ENCODE measurements at places on chromosomes 13 and 19.

DNA sequence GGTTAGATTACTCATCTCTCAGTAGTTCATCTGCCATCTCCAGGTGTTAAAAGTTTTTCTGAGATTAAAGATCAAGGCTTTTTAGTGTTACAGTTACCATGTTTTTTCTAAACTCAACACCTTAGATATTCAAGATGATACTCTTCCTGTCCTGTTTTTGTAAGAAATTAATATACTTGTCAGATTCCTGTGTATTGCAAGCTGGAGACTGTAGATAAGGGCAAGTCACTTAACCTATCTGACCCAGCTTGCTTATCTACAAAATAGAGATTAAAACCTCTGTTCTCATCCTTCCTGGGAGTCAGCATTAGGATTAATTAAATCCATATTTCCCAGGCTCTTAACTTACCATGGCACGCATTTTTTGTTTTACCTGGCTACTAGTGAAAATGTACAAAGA, 25.2 kb downstream of the SUGT1 start:
- DNase-seq = no peak

GRCh38 chr19:16249826-16250404, 52.2 kb downstream of the AP1M1 start:
- no peak for DNase-seq

DNA sequence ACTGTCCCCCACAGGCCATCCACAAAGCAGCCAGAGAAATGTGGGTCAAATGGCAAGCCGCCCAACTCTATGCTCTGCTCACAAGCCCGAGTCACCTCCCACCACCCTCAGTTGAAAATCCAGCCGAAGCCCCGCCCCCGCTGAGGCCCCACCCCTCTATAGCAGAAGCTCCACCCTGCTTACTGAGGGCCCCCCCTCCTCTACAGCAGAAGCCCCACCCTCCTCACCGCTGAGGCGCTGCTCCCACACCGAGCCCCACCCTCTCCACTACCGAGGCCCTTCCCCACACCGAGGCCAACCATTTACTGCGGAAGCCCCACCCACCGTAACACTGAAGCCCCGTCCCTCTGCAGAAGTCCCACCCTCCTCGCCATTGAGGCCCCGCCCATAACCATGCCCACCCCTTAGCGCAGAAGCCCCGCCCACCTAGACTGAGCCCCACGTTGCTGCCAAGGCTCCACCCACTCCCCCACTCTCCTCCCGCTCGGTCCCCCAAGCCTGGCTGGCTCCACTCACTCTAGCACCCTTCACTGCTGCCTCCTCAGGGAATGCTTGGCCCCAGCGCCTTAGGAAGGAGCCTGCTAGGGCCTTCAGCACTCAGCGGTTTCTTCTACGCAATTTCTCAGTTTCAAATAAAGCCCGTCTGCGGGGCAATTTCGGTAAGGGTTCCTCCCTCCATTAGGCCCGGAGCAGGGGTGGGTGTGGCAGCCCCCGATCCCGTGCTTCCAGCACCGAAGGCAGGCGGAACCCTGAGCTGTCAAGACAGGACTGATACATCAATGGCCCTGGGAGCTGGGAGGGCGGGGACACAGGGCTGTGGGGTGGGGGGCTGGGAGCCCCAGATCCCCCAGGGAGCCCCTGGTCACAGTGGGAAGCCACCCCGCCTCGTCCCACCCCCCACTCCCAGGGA, 9.0 kb upstream of the MYDGF start:
- peak; percentile 41 for DNase-seq

DNA sequence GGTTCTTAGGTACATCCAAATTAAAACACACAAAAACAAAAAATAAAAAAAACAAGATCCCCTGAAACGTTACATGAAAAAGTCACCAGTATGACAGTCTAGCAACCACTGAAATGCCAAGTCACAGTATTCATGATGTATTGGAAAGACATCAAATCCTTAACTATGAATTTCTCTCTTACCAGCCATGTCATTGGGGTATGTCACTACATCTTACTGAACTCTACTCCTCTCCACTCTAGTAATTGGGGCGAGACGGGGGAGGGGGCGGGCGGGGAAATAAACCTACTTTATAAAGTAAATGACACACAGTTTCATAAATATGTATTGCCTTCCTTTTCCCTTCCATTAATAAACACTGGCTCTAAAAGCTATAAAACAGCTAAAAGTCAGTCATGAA, 65.5 kb downstream of the USP12 start:
- no peak for DNase-seq

- no peak for DNase-seq
These were observed 289.4 kb upstream of the MIR17HG start for GRCh38 chr13:91058066-91058465.

- no peak for DNase-seq
These were observed 185.4 kb downstream of the COL4A1 start for GRCh38 chr13:110121422-110122083.

- peak; percentile 89 for DNase-seq
These were observed 83.9 kb downstream of the GNG7 start for GRCh38 chr19:2618611-2619010.

GRCh38 chr13:106276876-106277275, 258.6 kb downstream of the EFNB2 start:
- DNase-seq = no peak

GRCh38 chr19:50173127-50173526, 10.0 kb upstream of the IZUMO2 start:
- DNase-seq = peak; percentile 7

- no peak for DNase-seq
These were observed 7.0 kb downstream of the GNA15 start for GRCh38 chr19:3142781-3143337.

GRCh38 chr13:96984051-96984508, 10.2 kb downstream of the OXGR1 start:
- peak; percentile 21 for DNase-seq

- DNase-seq = no peak
These were observed 26.9 kb downstream of the GGACT start for GRCh38 chr13:100561599-100562204.

GRCh38 chr19:44725251-44725650, 23.3 kb upstream of the BCL3 start:
- DNase-seq = no peak

DNA sequence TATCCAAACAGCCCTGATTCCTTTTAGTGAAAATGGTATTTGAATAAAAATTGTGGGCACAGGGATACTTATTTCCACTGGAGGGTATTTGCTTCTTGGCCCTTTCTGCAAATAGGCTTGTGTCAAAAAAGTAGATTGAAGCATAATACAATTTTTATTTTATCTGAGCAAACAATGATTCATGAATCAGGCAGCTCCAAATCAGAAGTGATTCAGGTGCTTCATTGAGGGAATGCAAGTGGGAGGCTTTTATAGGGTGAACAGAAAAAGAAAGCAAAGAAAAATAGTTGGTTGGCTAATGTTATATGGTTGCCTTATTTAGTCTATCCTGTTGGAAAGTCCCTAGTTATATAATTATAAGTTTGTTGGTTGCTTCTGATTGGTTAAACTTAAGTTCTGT, 117.9 kb downstream of the ITGBL1 start:
- DNase-seq = no peak

GRCh38 chr13:97904059-97904458, 49.4 kb upstream of the IPO5 start:
- DNase-seq = no peak

DNA sequence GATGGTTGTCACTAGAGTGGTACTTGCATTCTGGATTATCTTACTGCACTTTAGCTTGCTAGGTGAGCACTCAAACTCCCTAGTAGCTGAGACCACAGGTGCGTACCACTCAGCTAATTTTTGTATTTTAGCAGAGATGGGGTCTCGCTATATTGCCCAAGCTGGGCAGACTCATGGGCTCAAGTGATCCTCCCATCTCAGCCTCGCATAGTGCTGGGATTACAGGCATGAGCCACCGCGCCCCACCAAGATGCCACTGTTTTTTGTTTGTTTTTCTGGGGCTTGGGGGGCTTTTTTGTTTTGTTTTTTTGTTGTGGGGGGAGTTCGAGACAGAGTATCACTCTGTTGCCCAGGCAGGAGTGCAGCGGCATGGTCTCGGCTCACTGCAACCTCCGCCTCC, 17.8 kb downstream of the LYPD3 start:
- DNase-seq = no peak

GRCh38 chr19:246551-246950, 44.7 kb downstream of the PLPP2 start:
- DNase-seq = peak; percentile 15

GRCh38 chr13:46831588-46832194, 34.7 kb upstream of the ESD start:
- peak; percentile 50 for DNase-seq

DNA sequence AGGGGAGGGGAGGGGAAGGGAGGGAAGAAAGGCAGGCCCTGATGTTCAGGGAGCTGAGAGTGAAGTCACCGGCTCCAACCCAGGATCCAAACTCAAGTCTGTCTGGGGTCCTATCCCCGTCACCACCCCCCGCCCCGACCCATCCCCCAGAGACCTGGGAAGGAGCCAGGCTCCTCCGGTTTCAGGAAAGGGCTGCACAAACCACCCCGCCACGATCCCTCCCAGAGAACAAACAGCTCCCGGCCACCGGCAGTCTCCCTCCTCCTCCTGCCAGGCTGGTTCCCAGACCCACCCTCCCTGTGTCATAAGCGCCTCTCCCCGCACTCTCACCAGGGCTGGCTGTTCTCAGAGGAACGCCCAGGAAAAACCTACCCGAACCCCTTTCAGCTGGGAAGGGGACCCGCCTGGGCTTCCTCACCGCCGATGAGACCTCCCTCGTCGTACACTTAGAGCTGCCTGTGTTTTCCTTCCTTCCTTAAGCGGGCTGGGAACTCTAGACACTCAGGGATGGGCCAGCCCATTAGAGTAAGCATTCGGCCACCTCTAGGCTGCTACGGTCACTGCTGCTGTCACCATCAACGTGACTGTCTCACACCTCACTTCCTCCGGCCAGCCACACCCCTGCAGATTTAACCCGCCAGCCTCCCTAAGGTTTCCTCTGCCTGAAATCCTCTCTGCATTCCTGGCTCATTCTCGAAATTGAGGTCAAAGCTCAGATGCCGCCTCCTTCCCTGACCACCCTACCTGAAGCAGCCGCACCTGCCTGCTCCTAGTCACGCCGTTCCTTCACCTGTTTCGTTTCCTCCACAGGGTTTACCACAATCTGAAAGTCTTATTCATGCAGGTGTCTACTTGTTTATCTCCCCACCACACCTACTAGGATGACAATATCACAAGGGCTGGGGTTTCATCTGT, 6.3 kb upstream of the RDH13 start:
- DNase-seq = no peak

Data from activated CD4-positive, alpha-beta T cell treated with anti-CD3 and anti-CD28 coated beads for 48 hours (primary cell).